ENCODE measurements at places on chromosomes 4 and X.

DNA sequence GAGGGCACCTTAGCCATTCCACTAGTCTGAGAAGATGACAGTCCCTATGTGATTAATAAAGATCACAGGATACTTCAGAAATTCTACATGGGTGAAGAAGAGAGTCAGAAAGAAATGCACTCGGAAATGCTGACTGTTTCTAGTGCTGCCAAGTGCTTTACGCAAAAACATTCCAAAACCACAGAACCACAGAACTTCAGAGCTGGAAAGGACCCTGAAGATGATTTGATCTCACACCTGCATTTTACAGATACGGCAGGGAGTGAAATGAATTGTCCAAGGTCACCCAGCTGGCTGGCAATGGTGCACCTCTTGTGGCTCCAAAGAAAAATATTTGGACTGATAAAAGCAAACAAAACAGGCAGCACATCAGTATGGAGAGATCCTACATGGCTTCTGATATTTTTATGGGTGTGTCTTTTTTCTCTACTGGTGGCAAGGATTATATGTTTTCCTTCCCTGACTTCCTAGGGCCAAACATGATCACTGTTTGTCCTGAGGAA is 115.9 kb downstream of the MAML3 start:
- DNase-seq, result no peak

DNA sequence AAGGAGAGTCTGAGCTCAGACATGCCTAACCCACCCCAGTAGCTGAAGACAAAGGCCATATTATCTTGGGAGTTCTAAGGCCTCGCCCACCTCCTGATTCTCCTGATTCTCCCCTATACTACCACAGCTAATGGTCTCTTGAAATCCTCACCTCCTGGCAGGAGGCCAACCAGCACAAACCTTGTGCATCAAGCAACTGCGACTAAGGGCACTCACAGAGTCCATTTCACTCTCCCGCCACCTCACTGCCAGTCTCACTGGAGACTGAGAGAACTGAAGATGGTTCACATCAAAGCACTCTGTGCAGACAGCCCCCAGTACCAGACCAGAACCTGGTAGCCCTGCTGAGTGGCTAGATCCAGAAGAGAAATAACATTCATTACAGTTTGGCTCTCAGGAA is 102.1 kb upstream of the KLF8 start:
- no peak for DNase-seq

- no peak for DNase-seq
Observed at GRCh38 chr4:61044837-61045236, 155.3 kb upstream of the ADGRL3 start.

GRCh38 chr4:148425327-148426110 is 16.7 kb downstream of the NR3C2 start:
- no peak for DNase-seq

GRCh38 chrX:68995386-68995779 is 166.6 kb downstream of the EFNB1 start:
- DNase-seq, result no peak

DNA sequence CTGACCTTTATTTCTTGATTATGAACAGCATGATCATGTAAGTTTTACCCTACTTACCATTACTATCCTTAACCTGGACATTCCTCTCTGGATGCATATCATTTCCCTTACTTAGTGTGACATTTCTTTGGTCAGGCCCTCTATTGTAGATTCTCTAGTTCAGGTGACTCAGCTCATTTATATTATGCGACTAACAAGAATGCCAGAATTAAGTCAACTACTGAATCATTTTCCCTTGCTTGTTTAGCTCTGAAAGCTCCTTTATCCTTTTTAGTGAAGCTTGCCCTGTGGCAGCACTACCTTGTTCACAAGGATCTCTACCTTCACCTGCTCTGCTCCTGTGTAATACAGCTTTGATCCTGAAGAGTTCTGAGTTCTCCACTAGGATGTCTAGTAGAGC is 15.1 kb upstream of the UGT2B17 start:
- no peak for DNase-seq

DNA sequence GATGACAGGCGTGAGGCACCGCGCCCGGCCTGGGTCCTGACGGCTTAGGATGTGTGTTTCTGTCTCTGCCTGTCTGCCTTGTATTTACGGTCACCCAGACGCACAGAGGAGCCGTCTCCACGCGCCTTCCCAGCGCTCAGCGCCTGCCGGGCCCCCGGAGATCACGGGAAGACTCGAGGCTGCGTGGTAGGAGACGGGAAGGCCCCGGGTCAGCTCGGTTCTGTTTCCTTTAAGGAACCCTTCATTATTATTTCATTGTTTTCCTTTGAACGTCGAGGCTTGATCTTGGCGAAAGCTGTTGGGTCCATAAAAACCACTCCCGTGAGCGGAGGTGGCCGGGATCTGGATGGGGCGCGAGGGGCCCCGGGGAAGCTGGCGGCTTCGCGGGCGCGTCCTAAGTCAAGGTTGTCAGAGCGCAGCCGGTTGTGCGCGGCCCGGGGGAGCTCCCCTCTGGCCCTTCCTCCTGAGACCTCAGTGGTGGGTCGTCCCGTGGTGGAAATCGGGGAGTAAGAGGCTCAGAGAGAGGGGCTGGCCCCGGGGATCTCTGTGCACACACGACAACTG is 1.3 kb downstream of the SHOX start:
- no peak for DNase-seq

DNA sequence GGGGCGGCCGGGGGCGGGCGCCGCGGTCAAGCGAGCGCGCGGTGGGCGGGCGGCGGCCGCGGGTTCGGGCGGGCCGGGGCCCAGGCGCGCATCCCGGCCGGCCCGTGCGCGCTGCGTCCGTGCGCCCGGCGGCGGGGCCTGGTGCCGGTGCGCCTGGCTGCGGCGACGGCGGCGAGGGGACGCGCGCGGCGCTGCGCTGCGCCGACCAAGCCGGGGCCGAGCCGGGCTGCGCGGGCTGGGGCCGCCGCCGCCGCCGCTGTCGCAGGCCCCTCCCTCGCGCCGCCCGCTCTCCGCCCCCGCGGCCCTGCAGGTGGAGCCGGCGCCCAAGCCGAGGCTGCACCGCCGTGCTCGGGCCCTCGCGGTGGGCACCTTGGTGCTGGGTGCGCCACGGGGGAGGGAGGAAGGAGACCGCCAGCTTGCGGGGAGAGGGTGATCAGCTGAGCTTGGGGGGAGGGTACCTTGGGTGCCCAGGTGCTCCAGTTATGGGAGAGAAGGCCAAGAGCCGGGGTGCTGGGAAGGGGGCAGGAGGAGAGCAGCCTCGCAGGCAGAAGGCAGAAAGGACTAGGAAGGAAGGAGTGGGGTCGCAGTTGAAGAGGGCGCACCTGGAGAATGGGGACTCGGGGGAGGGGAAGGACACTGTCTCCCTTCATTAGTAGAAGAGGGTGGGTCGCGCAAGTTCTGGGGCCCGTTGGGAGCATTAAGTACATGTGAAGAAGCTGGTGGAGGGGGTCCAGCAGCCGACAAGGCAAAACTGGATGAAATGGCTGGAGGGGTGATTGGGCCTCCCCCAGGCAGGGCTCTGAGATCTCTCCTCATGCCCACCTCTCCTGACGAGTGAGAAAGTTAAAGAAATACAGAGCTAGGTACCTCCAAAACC is at the start of gene PPP2R2C:
PPP2R2C (minus strand) TSS at position 228 of the 877 bp plus-strand sequence. CDS start 385 bp downstream, outside the sequence.
- no peak for DNase-seq

GRCh38 chr4:15382669-15383273 is 45.1 kb upstream of the C1QTNF7 start:
- DNase-seq, result no peak

GRCh38 chrX:72054779-72055489 is 76.8 kb downstream of the RTL5 start:
- DNase-seq, result no peak

GRCh38 chr4:153023139-153023538 is 87.0 kb downstream of the FHDC1 start:
- DNase-seq, result no peak

- no peak for DNase-seq
Observed at GRCh38 chr4:56433280-56433679, 2.1 kb downstream of the PPAT start.

DNA sequence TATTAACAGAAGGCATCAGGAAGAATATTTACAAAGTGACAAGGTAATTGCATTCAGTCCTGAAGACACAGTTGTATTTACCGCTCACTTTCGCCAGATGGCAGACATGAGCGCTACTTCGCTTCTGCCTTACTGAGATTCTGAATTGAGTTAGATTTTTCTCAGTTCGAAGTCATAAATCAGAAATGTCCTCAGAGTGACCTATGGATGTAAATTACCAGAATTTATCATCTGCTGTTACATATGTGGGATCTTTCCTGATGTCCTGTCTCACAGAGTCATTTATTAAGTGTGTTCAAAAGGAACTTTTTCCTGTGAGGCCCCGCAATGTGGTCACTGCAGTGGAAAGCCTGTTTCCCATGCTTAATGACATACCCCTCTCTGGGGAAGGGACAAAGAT is 97.3 kb upstream of the DCLK2 start:
- DNase-seq, result peak; percentile 3

- no peak for DNase-seq
Observed at GRCh38 chr4:17981063-17981462, 40.5 kb downstream of the LCORL start.

GRCh38 chrX:18890049-18890381 is 93.9 kb downstream of the PHKA2 start:
- DNase-seq, result no peak

GRCh38 chrX:47843363-47843762 is 6.7 kb downstream of the ZNF81 start:
- no peak for DNase-seq

DNA sequence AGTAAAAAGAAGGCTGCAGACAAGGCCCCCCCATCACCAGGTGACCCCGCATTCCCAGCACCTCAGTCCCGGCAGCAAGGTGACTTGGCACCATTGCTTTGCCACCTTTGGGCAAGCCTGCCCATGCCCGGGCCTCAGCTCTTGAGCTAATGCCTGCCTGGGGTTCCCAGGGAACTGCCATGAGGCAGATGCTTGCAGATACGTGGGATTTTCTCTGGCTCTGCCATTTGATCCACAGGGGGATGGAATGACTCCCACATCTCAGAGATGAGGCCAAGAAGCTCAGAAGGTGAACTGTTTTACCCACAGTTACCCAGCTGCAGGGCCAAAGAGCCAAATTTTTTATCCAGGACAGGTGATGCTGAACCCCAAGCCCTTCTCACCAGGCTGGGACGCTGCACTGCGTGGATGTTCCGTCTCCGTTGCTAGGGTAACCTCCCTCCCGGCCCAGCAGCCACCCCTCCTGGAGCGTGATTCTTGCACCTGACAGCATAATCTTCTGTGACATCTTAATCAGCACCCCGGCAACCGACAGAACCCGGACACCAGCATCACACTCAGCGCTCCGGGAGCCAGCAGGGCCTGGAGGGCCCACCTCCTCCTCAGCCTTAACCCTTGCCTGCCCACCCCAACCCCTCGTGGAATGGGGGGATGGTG is 15.7 kb upstream of the MSX1 start:
- DNase-seq, result no peak

- DNase-seq, result no peak
Observed at GRCh38 chr4:173449380-173449717, 50.4 kb upstream of the SCRG1 start.

- DNase-seq, result no peak
Observed at GRCh38 chrX:133746593-133746992, 238.8 kb downstream of the GPC3 start.

DNA sequence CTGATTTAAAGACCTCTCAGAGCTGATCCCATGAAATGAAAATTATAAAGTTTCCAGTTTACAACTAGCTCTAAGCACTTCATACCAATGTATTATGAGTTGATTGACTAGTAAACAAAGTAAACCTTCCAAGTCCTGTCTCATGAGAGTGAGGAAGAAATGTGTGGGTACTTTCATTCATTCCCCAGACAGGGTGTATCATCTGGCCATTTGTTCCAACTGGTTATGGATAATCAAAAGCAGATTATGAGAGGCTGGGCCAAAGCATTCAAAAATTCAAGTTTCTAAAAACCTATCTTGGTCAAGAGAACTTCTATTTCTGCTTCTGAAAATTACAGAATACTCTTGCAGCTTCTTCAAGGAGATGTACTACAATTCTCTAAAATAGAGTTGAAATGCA is 193.3 kb upstream of the RASGEF1B start:
- DNase-seq, result no peak

DNA sequence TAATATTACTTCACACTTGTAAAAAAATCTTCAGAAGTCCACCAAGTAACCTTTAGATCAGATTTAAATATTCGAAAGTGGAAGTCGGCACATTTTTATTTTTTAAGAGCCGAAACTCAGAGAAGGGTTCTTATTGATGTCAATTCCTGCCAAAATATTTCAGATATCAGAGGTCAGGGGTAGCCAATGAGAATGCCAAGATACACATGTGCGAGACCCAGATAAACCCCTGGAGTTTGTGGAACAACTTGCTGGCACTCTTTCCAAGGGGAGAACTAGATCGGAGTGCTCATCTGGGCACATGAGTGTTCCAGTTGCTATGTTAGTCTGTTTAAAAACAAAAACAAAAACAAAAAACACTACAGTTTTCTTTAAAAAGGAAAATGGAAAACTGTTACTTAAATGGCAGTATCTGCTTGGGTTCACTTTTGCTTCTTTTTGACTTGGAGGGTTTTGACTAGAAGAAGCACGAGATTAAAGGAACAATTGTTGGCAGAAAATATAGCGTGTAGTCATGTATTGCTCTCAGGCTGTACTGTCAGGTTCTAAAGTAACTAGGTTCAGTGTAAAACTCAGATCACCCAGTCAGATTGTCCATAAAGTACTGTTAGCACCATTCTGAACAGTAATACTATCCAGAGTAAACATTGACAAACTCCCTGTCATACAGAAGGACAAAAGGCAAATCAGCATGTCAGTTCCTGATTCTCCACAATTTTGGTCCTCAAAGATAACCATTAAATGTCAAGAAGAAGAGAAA is 188.0 kb upstream of the PACRGL start:
- no peak for DNase-seq

- DNase-seq, result no peak
Observed at GRCh38 chr4:51918251-51918650, 75.3 kb downstream of the DCUN1D4 start.

DNA sequence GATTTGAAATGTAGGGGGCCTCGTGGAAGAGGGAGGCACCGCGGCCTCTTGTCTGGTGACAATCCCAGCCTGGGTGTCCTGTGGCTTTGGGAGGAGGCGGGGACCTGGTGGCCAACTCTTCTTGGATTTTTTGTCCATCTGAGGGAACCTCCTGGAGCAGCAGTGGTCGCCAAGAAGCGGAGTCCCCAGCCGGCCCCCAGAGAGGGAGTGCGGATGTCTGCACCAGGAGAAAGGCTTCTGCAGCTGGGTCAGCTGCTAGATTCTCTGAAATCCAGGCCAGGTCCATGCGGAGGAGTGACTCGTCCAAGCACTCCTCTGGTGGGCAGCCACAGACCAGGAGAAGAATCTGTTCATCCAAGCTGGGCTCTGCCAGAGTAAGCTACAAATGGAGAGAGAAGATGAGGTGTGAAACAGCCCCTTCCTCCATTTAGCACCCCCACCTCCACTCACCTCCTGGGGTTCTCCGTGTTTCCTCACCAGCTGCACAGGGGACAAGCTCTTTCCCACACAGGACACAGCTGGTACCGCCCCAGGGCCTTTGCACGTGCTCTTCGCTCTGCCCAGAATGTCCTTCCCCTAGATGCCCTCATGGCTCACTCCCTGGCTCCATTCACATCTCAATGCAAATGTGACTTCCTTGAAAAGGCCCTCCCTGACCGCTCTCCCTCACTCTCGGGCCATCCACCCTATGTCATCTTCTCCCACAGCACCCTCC is 27.6 kb downstream of the C4orf50 start:
- no peak for DNase-seq

GRCh38 chrX:43958529-43958928 is 14.7 kb downstream of the NDP start:
- peak; percentile 47 for DNase-seq
